ENCODE measurements at places on chromosomes 2 and 18. TPM values are rescaled to one million over a fixed set of nuclear protein-coding genes. Genes with fewer than 3 reads are reported as not detected.

- ATAC-seq = no peak
These were observed 97.4 kb downstream of the EIPR1 start for GRCh38 chr2:3280197-3280596.

DNA sequence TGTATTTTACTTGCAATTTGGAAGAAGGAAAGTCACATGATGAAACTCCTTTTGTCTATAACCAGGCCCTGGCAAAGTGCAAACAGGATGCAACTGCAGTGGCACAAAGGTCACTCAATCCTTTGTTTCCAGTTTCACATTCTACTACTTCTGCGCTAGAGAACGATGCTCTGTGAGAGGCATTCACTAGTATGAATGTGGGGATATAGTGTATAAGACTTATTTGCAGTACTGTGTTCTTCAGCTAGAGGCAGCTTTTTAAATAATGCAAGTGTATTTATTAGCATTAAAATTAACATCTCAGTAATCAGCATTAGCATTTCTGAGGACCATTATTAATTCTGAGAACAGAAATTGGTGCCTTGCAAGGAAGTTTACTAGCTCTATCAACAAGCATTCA lies 68.9 kb downstream of the PRPF40A start:
- no peak for ATAC-seq

The UXS1 gene
- 105 TPM for total RNA-seq

DNA sequence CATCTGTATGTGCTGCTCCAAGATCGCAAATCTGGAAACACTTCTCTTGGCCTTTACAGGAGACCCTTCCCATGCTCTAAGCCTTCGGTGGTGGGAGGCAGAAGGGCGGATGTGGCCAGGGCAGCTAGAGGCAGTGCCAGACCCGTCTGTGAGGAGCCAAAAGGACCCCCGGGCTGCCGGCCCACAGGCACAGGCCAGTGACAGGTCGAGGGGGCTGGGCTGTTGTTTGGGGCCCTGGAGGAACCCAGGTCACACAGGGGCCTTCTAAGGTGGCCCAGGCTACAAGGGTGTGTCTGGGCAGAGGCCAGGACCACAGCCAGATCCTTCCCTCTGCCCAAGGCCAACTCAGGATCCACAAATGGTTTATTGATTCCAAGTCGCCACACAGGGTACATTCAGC lies 49.4 kb downstream of the SLC66A2 start:
- ATAC-seq = no peak

DNA sequence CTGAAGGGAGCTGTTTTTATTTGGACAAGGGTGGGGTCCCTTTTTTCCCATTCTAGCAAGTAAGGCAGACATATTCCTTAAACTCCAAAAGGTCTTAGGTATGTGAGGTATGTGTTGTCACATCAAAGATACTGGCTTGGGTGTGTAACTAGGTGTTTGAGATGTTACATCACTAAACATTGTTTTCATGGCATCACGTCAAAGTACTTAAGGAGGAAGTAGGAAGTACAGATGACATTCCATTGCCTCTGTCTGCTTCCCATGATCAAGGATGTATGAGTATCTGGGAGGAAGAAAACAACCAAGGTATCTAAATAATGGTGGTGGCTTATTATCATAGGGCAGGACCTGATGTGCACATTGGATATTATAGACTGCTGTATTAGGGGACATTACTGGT lies 39.3 kb downstream of the CD302 start:
- ATAC-seq = no peak
